ENCODE measurements at places on chromosomes 1 and 21. TPM values are rescaled to one million over a fixed set of nuclear protein-coding genes. Genes with fewer than 3 reads are reported as not detected.

Gene PTPN7
- total RNA-seq = not detected

DNA sequence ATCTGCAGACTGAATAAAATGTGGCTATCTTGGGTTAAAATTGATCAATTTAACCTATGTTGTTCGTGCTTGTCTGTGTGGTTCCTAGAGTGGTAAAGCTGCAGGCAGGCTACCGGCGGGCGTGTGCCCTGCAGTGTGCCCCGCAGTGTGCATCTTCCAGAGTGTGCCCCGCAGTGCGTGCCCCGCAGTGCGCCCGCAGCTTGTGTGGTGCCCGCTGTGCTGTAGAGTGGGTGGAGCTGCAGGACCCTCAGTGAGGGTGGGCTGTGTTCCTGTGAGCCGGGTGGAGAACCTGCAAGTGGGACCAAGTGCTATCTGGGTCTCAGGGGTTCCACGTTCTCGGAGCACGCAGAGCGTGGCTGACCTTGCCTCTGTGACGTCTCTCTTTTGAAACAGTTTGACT is 10.7 kb downstream of the RRP1 start:
- no peak overlapping the region for H3K27ac ChIP-seq
- peaks cover 6% of the 10 kb centered on the region for H3K27me3 ChIP-seq
- no peak overlapping the region for H3K4me3 ChIP-seq
- no peaks in the 10 kb centered on the region for H3K4me1 ChIP-seq
- peaks cover 3% of the 10 kb centered on the region for H3K36me3 ChIP-seq

DNA sequence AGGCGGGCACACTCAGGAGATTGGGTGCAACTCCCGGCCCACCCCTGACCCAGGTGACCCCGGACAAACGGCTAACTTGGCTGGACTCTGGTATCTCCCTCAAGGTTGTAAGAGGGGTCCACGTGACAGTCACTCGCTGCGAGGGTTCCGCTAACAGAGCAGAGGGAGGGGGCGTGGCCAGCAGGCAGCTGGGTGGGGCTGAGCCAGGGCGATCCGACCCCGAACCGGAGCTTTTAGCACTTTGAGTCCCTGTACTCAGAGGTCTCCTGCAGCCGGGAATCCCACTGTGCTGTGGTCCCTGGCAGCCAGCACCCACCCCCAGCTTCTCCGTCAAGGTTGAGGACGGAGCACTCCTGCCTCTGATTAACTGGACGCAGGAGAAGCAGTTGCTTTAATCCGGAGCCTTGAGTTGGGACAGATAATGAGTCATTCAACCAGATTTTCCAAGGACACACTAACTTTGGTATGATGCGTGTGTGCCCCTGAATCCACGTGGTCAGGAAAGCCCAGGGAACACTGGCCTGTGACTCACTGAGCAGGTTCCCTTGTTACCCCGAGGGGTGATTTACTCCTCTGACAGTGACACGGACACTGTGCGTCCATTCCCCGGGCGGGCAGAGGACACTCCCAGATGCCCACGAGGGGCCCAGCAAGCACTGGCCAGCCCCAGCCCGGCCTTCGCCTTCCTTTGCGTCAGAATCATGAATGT is 16.8 kb downstream of the TRPM2 start:
- peaks cover 3% of the 10 kb centered on the region for H3K27me3 ChIP-seq
- H3K4me1 ChIP-seq = no peaks in the 10 kb centered on the region
- H3K27ac ChIP-seq = no peak overlapping the region
- peaks cover 7% of the 10 kb centered on the region for H3K36me3 ChIP-seq
- DNase-seq = peak; percentile 62

DNA sequence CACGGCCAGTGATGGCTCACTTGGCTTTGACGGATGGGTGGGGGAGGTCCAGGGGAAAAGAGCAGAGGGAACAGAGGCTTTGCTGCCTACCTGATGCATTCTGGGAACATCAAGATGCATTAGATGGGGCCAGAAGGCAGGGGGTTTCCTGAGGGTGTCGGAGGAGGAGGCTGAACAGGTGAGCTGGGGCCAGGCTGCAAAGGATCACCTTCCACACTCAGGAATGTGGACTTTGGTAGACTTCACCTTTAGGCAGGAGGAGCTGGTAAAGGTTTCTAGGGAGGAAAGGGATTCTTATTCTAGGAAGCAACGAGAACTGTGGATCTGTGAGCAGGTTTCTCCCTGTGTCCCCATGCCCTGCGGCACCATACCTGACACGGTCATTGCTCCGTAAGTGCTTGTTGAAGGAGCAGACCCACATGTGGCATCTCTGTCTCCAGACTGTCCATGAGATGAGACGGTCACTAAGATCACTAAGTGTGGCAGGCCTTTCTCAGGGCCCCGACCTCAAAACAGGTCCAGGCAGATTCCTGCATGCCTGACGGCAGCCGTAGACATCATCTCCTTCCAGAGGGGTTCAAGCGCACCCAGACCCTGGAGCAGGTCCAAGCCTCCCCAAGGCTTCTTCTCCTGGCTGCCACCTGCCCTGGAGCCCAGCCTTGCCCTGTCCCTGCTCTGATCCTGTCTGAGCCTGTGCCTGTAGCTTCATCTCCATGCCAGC is 89.1 kb upstream of the SLC25A33 start:
- peaks cover 9% of the 10 kb centered on the region for H3K27me3 ChIP-seq
- H3K36me3 ChIP-seq = no peaks in the 10 kb centered on the region
- peak overlapping the region; percentile 33 for H3K27ac ChIP-seq
- no peak for DNase-seq
- no peak overlapping the region for H3K4me3 ChIP-seq

Gene SLC44A5
- total RNA-seq = 15.4 TPM

GRCh38 chr1:118751166-118751565 is 237.0 kb downstream of the TBX15 start:
- no peaks in the 10 kb centered on the region for H3K36me3 ChIP-seq
- H3K27ac ChIP-seq = no peak overlapping the region
- H3K4me1 ChIP-seq = peaks cover 2% of the 10 kb centered on the region
- DNase-seq = no peak

Gene IFI44L
- not detected for total RNA-seq

Gene C1orf167
- total RNA-seq = not detected

- H3K36me3 ChIP-seq = no peaks in the 10 kb centered on the region
- DNase-seq = no peak
- H3K27ac ChIP-seq = no peak overlapping the region
- H3K4me1 ChIP-seq = peaks cover 6% of the 10 kb centered on the region
- no peak overlapping the region for H3K4me3 ChIP-seq
Observed at GRCh38 chr21:46500224-46500861, 41.7 kb downstream of the DIP2A start.

DNA sequence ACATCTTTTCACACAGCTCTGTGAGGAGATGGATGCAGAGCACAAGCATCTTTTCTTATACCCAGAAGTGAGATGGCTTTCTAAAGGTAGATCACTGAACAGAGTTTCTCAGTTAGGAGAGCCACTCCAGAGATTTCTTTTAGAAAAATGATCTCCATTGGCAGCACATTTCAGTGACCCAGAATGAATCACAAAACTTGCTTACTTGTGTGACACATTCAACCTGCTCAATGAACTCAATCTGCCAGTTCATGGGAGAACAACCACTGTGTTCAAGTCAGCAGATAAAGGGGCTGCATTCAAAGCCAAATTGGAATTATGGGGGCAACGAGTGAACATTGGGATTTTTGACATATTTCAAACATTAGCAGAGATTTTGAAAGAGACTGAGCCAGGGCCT is 78.3 kb downstream of the UCHL5 start:
- H3K36me3 ChIP-seq = peaks cover 8% of the 10 kb centered on the region
- H3K4me1 ChIP-seq = peaks cover 3% of the 10 kb centered on the region
- peaks cover 3% of the 10 kb centered on the region for H3K27me3 ChIP-seq
- DNase-seq = no peak

Gene RIPPLY3
- not detected for total RNA-seq

- H3K36me3 ChIP-seq = peaks cover 8% of the 10 kb centered on the region
- no peaks in the 10 kb centered on the region for H3K27me3 ChIP-seq
- no peak overlapping the region for H3K4me3 ChIP-seq
- no peak for DNase-seq
- H3K27ac ChIP-seq = no peak overlapping the region
- H3K4me1 ChIP-seq = no peaks in the 10 kb centered on the region
Observed at GRCh38 chr1:197076585-197076984, 9.5 kb upstream of the F13B start.

Gene OR2L5
- total RNA-seq = 0.22 TPM

Gene SOX13
- 2.2 TPM for total RNA-seq

- no peaks in the 10 kb centered on the region for H3K36me3 ChIP-seq
- no peak for DNase-seq
- peaks cover 13% of the 10 kb centered on the region for H3K4me1 ChIP-seq
- H3K4me3 ChIP-seq = no peak overlapping the region
- no peaks in the 10 kb centered on the region for H3K27me3 ChIP-seq
Observed at GRCh38 chr1:198253259-198253658, 96.5 kb downstream of the NEK7 start.

DNA sequence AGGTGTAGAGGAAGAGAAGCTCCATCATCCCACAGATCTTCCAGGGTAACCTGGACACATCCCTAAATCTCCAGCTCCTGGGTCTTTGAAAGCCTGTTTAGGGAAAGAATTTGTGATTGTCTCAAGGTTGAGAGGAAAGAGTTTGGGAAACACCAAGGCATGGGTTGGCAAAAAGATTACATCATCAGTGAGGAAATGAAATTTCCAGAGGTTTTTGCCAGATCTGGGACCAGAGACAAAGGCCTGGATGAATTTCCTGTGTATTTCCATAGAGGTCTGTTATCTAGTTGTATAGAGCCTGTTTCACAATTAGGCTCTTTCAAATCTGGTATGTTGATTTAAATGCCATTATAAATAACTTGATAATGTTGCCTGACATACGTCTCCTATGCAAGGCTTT is 82.3 kb downstream of the GPR89B start:
- H3K4me1 ChIP-seq = no peaks in the 10 kb centered on the region
- DNase-seq = no peak
- peaks cover 9% of the 10 kb centered on the region for H3K27me3 ChIP-seq
- H3K36me3 ChIP-seq = peaks cover 10% of the 10 kb centered on the region
- H3K4me3 ChIP-seq = no peak overlapping the region

DNA sequence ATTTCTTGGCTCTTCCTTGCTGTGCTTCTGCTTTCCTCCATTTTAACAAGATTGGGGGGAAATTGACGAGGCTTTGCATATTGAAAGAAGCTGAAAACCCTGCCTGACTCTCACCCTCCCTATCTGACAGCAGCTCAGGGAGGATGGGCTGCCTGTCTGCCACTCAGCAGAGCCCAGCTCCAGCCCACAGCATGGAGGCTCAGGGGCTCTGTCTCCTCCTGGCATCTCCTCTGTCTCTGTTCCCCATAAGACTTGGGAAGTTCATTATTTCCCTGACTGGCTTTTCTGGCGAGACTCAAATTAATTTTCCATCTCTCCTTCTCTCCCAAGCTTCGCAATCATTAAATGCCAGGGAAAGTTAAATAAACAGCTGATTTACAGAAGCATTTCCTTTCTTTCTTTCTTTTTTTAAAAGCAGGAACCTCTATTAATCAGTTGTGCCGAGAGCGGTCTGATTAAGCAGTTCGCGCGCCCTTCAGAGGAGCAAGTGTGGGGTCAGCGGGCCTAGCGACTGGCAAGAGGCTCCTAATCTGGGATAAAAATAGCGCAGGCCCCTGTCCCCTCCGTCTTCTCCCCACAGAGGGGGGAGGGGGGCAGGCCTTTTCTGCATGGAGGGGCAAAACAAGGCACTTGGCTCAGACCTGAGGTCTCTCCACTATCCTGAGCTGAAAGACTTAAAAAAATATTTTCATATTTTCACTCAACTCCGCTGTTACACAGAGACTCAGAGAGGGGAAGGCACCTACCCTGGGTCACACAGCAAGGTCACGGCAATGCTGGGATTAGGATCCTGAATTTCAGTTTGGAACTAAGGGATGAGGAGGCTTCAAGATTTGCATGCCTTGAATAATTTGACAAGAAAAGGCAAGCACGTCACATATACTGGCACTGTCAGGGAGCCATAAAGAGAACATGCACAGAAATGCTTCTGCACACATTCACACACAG is 170.4 kb downstream of the ACTL8 start:
- H3K36me3 ChIP-seq = no peaks in the 10 kb centered on the region
- DNase-seq = no peak
- no peak overlapping the region for H3K27ac ChIP-seq
- no peaks in the 10 kb centered on the region for H3K4me1 ChIP-seq
- no peak overlapping the region for H3K4me3 ChIP-seq

Gene GFI1
- not detected for total RNA-seq

- peak overlapping the region; percentile 96 for H3K27ac ChIP-seq
- DNase-seq = no peak
Observed at GRCh38 chr21:42782723-42783242, 96.6 kb downstream of the WDR4 start.

GRCh38 chr1:233010146-233010545 is 59.7 kb downstream of the NTPCR start:
- no peak overlapping the region for H3K4me3 ChIP-seq
- H3K36me3 ChIP-seq = no peaks in the 10 kb centered on the region
- no peak overlapping the region for H3K27ac ChIP-seq
- DNase-seq = no peak

DNA sequence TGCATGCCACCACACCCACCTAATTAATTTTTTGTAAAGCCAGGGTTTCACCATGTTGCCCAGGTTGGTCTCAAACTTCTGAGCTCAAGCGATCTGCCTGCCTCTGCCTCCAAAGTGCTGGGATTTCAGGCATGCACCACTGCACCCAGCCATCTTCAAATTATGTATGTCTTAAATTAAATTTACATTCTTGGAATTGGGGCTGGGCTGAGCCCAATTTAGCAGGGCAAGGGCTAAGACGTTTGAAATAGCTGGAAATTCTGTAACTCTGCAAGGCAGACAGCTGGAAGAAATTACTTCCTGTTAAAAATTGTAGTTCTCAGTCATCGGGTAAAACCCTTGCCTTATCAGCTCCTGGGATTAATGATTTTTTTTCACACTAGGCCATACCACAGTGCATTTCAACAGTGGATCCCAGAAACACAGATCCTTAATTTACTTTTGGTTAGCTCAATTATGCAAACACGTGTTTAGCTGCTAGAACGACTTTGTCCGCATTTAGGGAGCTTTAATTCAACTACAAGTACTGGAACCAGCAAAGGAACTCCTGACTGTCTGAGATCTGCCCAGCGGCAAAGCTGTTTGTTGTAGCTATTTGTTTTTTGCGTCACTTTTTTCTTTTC is 83.3 kb downstream of the OLFML3 start:
- no peak for DNase-seq
- H3K4me1 ChIP-seq = peaks cover 25% of the 10 kb centered on the region
- H3K27ac ChIP-seq = peak overlapping the region; percentile 44
- no peaks in the 10 kb centered on the region for H3K36me3 ChIP-seq
- peaks cover 8% of the 10 kb centered on the region for H3K27me3 ChIP-seq

Gene TRIM67
- total RNA-seq = 3.9 TPM

GRCh38 chr1:63877021-63877767 is 103.4 kb downstream of the ROR1 start:
- H3K36me3 ChIP-seq = no peaks in the 10 kb centered on the region
- peaks cover 17% of the 10 kb centered on the region for H3K4me1 ChIP-seq
- H3K27ac ChIP-seq = no peak overlapping the region
- peaks cover 1% of the 10 kb centered on the region for H3K27me3 ChIP-seq

GRCh38 chr21:10464975-10465374 is 56.4 kb upstream of the TPTE start:
- no peaks in the 10 kb centered on the region for H3K27me3 ChIP-seq
- no peak overlapping the region for H3K27ac ChIP-seq
- H3K4me1 ChIP-seq = no peaks in the 10 kb centered on the region
- no peaks in the 10 kb centered on the region for H3K36me3 ChIP-seq

Gene UMODL1
- total RNA-seq = not detected

Gene S100A5
- total RNA-seq = not detected

Gene DCDC2B
- not detected for total RNA-seq

- DNase-seq = no peak
- peaks cover 6% of the 10 kb centered on the region for H3K27me3 ChIP-seq
- H3K36me3 ChIP-seq = no peaks in the 10 kb centered on the region
- peaks cover 7% of the 10 kb centered on the region for H3K4me1 ChIP-seq
- no peak overlapping the region for H3K27ac ChIP-seq
- H3K4me3 ChIP-seq = no peak overlapping the region
Observed at GRCh38 chr1:225494789-225495359, 67.0 kb upstream of the LBR start.
